ENCODE measurements at places on chromosomes 7 and 10.

DNA sequence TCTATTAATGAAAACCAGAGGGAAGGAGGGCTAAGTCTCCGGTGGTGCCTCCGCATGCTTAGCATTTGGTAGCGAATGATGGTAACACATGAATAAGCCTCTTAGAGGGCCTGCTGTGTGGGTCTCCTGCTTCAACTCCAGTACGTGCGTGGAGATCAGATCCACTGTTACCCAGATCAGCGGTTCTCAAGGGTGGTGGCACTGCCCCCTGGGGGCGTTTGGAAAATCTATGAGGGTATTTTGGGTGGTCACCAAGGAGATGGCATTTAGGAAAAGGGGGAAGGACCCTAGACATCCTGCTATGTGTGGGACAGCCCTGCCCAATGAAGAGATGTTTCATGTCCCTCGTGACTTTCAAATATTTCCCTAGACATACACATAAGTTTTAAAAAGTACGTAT, 57.1 kb upstream of the TM9SF3 start:
- no peak for DNase-seq

DNA sequence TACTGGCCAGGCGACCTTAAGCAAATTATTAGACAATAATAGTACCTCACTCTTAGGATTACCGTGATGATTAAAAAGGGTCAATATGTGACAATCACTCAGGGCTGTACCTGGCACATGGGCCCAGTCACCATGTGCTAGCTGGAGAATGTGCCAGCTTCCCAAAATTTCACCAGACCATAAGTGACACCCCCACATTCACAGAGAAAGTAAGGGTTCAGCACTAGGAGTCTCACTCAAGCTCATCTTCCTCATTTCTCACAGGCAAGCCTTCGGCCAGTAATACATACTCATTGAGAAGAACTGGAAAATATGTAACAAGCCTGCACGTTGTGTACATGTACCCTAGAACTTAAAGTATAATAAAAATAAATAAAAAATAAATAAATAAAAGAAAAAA, 22.4 kb upstream of the C10orf71 start:
- DNase-seq: no peak

DNA sequence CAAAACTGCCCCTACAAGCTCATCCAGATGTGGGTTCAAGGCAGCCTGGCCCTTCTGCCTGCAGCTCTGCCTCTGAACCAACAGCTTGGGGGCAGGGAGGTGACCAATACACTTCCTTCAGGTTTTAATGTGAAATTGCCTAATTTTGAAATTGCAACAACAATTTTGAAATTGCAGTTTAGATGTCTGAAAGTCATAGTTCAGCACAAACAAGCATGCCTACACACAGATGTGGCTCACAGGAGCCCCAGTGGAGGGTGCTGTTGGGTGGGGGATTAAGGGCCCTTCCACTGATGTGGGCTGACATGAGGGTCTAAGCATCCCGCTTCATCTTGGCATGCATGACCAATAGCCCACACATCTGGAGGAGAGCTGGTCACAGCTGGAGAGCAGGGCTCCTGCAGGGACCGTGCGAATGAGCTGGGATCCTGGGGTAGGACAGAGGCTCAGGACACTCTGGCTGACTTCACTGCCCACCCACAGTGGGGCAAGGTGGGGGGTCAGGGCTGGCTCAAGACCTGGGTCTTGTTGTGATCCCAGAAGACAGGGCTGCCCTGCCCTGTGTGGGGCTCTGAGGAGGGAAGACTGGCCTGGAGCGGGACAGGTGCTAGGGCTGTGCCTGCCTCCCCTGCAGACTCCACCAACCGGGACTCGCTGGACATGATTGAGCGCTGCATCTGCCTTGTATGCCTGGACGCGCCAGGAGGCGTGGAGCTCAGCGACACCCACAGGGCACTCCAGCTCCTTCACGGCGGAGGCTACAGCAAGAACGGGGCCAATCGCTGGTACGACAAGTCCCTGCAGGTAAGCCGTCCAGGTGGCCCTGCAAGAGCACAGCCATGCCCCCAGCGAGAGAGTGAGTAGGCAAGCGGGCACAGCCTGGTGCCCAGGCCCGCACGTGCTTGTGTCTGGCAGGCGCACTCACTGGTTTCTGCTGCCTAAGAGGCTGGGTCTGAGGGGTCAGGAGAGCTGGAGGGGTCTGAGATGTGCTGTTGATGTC, 32.3 kb downstream of the CHAT start:
- DNase-seq: no peak

DNA sequence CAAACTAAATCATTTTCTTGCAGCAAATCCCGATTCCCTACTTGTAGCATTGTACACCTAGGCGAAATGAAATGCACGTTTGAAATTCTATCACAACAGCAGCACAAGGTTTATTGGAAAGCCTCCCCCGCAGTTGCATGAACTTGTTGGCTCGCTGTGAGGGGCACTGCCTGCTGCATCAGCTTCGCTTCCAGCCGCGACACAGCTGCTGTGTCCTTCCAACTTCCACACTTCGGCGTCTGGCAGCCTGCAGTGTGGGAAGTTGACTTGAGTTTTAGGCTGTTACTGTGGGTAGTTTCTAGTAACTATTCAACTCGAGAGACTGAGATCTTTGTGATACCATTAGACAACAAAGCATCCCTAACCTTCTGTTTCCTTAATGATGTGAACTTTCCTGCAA, 315.8 kb upstream of the TPK1 start:
- DNase-seq: no peak

GRCh38 chr7:152862856-152863255, 103.3 kb downstream of the ACTR3B start:
- DNase-seq: no peak

GRCh38 chr10:13089345-13089744, 10.6 kb upstream of the OPTN start:
- no peak for DNase-seq

GRCh38 chr10:16520900-16521299, 779 bp downstream of the C1QL3 start:
- DNase-seq: peak; percentile 16

- no peak for DNase-seq
Measured at GRCh38 chr10:111034598-111035310, 42.1 kb upstream of the ADRA2A start.

GRCh38 chr10:5563991-5564536, 39.3 kb downstream of the CALML3 start:
- peak; percentile 43 for DNase-seq

- DNase-seq: no peak
Measured at GRCh38 chr10:131842351-131843088, 58.3 kb upstream of the PPP2R2D start.

DNA sequence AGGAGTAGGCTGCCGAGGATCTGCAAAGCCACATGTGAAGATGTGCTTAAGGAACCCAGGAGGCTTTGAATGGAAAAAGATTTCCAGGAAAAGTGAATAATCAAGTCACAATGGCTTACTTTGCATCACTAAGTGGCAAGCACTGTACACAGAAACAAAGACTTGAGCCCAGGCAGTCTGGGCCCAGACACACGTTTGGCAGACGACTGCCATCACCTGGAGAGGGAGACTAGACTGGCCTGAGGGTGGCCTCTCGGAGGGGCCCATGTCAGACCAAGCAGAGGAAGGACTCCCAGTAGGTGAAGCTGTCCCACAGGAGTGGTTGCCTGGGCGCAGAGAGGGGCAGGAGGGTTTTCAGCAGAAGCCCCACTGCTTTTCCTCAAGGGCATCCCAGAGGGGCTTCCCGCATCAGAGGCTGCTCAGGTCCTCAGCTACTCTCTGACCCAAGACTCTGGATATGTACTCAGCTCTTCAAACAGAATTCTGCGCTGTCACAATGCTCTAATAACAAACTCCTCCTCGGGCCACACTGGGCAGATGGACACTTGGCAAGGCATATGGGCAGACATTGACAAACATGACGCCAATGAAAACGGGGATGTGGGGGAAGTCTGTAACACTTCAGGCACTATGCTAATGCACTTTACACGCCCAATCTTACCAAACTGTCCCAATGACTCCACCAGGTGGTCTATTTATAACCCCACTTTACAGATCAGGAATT, 27.9 kb upstream of the FRAT2 start:
- no peak for DNase-seq

DNA sequence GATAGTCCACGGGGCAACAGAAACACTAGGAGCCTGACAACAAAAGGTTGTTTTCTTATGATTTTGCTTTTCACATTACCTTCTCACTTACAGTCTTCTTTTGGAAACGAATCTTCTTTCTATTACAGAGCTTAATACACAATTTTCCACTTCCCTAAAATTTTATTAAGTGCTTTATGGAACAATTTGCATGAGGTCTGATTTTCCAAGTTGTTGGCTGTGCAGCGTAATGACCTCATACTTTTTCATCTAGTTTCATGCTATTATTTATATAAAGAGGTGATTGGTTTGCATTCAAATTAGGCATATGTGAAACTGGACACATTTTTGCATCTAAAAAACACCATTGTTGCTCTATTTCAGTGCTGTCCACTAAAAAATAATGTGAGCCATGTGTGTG, 76.7 kb downstream of the CFAP58 start:
- no peak for DNase-seq

- DNase-seq: no peak
Measured at GRCh38 chr7:135517060-135517459, 7.2 kb upstream of the CNOT4 start.

GRCh38 chr7:23242321-23242720, 4.3 kb upstream of the GPNMB start:
- no peak for DNase-seq

DNA sequence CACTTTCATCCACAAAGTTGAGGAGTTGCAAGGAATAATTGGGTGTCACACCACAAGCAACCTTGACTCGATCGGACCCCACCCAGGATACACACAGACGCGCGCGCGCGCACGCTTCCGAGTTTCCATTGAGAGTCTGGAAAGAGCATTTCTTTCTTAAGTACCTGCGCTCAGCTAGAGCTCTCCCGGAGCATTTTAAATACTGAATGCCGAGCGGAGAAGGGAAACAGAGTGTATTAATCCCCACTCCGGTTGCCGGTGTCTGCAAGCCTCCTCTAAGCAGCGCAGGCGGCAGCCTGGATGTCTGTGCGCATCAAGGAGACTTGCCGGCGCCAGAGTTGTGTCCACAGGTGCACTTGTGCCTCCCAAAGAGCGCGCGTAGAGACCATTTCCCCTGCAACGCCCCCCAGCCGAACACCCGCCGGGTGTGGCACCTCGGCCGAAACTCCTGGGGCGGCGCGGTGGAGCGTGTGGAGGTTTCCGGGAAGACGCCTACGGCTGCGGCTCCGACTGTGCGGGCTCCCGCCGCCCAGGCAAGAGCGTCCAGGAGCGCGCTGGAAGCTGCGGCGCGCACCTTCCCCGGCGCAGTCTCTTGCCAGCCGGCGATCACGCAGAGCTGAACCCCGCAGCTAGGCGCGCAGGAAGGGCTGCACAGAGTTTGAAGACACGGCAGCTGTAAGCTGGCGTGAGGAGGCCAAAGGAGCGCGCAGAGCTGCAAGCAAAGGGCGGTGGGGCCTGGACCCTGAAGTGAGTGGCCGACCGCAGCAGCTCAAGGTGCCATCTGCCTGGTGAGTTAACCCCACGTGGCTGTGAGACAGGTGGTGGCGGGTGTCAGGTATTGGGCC, 1.1 kb upstream of the FEZF1 start:
- no peak for DNase-seq

- no peak for DNase-seq
Measured at GRCh38 chr7:157003445-157003755, 7.1 kb downstream of the MNX1 start.

DNA sequence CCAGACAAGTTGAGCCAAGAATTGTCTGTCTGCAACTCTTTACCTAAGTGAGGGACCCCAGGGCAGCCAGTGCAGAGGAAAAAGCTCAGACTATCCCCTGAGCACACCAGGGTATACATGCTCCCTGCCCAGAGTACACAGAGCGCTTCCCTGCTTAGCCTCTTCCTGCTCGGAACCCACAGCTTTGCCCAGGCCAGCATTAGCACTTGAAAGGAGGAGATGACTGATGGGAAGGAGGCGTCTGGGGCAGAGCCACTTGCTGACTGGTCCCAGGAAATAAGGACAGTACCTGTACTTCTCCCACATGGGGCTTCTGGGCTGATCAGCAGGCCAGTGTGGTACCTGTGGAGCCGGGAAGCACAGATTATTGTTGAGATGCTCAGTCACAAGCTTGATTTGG, 48.4 kb upstream of the TRIM8 start:
- no peak for DNase-seq

DNA sequence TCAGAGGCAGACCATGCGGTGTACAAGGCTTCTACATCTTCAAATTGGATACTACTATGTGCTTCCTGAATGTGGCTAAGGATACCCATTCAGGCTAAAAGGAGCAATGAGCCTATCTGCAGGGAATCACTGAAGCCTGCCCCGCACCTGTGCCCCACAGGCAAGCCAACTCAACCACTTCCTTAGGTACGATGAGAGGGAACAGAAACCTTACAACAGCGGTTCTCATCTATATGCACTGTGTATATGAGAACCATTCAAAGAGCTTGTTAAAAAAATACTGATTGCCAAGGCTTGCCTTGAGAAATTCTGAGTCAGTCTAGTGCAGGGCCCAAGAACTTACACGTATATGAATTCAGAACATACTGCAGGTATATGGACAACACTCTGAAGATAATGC, 679.6 kb downstream of the PARD3 start:
- DNase-seq: no peak

DNA sequence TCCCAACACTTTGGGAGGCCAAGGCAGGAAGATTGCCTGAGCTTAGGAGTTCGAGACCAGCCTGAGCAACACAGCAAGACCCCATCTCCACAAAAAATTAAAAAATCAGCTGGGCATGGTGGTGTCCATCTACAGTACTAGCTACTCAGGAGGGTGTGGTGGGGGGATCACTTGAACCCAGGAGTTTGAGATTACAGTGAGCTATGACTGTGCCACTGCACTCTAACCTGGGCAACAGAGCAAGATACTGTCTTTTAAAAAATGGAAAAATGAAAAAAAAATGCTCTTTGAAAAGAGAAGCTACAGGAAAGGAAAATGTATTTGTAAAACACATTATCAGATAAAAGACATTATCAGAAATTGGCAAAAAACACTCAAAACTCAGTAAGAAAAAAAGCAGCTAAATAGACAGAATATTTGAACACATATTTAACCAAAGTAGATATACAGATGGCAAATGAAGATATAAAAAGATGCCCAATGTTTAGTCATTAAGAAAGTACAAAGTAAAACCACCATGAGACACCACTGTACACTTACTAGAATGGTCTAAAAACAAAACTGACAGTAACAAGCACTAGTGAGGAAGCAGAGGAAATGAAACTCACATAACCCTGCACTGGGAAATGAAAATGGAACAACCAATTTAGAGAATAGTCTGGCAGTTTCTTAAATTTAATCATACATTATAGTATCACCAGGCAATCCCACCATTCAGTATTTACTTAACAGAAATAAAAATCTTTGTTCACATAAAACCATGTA, 40.5 kb downstream of the NRBF2 start:
- no peak for DNase-seq

GRCh38 chr10:86413046-86413728, 46.6 kb upstream of the GRID1 start:
- DNase-seq: no peak

- no peak for DNase-seq
Measured at GRCh38 chr10:94232711-94233383, 129.9 kb downstream of the NOC3L start.

DNA sequence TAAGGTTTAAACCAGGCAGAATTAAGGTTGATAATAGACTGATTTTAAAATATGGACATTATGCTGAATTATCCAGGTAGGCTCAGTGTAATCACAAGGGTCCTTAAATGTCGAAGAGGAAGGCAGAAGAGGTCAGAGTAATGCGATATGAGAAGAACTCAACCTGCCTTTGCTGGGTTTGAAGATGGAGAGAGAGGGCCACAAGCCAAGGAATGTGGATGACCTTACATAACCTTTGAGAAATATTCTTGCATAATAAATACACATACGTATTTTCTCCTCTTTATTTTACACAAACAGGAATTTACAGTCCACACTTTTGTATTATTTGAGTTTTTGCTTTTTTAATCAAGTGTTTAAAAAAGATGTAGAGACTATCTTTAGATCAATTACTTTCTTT, 88.5 kb downstream of the ST7 start:
- DNase-seq: no peak
